Right forelimb (tissue), 1 donor: ENCODE measurements at places on chromosomes 6 and 20.

GRCh38 chr6:143198312-143198711 is 137.6 kb downstream of the AIG1 start:
- no peak for DNase-seq

- no peak for DNase-seq
These were observed 105.8 kb upstream of the ADGRF1 start for GRCh38 chr6:47147836-47148344.

GRCh38 chr6:53581173-53581773 is 36.4 kb upstream of the GCLC start:
- no peak for DNase-seq

- DNase-seq = no peak
These were observed 465.1 kb upstream of the CHD6 start for GRCh38 chr20:42083280-42083679.

DNA sequence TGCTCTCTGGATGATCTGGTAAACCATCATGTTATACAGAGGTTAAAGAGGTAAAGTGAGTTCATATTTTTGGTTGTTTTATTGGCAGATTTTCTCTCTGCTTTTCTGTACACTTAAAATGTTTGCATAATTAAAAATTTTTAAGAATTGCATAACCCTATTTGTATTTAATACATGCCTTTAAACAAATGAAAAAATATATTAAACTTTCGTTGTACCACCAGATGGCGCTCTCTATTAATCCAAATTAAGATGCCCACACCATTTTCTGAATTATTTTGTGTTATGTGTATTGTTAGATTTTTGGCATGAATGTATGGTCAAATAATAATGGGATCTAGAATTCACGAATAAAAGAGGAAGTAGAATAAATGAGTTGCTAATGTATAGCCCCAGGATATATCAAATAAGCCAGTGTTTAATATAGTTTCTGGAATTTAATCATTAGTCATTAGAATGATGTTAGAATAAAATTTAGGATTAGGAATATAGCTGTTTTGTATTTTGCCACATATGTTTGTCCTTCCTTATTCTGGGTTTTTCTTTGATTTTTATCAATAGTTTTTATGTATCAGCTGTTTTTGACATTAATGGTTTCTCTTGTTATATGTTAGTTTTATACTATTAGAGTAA is 38.9 kb downstream of the SMAP1 start:
- no peak for DNase-seq

- no peak for DNase-seq
These were observed 70.5 kb downstream of the NCOA3 start for GRCh38 chr20:47572105-47572729.

- DNase-seq = no peak
These were observed 159.4 kb upstream of the CITED2 start for GRCh38 chr6:139533573-139534471.

GRCh38 chr20:32582659-32583580 is 2.2 kb downstream of the NOL4L start:
- DNase-seq = peak; percentile 70

DNA sequence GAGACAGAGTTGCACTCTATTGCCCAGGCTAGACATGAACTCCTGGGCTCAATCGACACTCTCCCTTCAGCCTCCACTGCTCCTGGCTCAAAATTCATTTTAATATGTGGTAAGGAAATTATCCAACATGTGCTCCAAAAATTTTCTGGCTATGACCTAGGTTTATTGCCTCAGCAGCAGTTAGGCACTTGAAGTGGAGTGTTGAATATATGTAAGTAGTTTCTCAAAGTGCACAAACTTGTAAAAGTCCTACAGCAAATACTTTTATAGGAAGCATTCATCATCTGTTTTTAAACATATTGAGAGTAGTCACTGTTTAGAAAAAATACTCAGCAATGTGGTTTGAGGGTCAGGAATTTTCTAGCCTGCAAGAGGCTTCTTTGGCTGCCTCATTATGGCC is 13.2 kb downstream of the FILIP1 start:
- DNase-seq = no peak
